ENCODE measurements at places on chromosomes 5 and 9.
A peak's percentile ranks its signal among the peaks of the same experiment; 100 is the strongest.

DNA sequence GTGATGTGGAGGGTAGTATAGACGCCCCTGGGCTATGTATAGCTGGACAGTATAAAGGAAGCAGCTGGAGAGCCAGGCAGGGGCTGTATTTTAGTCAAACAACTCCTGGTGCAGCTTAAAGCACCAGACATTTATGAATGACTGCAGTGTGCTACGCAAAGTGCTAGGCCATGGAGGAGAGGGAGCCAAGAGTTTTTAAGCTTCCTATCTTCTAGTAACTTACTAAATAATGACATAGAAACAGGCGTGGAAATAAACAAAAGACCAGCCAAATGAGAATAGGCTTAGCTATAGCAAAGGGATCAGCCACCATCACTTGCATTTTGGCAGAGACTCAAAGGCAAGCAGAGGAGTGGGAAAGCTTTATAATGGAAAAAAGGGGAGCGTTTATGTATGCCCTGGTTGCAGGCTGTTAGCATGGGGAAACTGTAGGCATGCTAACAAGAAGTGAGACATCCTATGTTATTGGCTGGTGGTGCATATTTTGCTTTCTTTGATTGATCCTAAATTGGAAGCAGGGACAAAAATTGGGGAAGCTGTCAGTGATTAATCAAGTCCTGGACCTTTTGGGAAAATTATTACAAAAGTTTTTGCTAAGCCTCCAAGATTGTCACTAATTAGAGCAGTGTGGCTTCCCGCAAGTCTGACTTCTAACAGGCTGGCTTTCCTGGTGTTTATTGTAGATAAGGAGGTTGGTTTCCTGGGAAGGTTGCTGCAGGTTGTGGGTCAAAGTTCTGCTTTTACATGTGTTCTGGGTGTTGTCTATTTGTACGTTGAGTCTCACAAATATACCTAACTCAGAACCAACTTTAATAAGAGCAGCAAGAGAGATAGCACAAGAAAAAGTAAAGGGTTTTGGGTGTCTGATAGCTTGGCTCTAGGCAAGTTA is 46.6 kb downstream of the RAB3C start:
- DNase-seq = no peak

DNA sequence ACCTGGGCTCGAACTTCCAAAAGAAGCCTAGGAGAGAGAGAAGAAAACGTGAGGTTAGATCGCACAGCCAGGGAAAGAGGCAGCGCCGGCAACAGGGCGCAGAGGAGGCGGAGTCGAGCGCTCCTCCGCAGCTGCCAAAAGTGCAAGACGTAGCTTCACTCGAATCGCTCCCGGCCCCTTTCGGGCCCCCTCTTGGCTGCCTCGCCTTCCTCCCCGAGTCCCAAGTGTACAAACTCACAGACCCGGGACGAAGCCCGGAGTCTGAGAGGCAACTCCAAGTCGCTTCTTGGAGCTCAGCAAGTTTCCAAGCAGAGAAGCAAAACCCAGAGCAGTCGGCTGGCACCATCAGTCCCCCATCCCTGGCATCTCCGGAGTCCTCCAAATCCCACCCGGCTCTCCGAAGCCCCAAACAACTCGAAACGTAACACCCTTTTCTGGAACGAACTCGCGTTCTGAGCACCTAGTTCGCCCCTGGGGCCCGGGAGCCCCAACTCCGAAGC is 1.2 kb downstream of the MIER3 start:
- peak; percentile 43 for DNase-seq

DNA sequence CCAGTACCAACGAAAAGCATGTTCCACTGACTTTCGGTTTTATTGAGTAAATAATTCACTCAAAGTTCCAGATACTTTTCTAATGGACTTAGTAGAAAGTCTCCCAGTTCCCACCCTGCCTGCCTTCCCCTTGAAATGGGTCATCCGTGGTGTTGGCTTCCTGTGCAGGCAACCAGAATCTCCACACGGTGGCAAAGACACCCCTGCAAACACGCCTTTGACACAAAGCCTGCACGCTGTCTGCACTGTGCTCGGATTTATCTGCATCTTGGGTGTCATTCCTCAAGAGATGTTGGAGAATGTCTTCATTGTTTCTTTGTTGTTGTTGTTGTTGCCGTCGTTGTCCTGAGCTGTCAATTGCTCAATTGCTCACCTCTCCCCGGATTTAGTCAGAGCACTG is 150.0 kb upstream of the IRX2 start:
- DNase-seq = no peak

DNA sequence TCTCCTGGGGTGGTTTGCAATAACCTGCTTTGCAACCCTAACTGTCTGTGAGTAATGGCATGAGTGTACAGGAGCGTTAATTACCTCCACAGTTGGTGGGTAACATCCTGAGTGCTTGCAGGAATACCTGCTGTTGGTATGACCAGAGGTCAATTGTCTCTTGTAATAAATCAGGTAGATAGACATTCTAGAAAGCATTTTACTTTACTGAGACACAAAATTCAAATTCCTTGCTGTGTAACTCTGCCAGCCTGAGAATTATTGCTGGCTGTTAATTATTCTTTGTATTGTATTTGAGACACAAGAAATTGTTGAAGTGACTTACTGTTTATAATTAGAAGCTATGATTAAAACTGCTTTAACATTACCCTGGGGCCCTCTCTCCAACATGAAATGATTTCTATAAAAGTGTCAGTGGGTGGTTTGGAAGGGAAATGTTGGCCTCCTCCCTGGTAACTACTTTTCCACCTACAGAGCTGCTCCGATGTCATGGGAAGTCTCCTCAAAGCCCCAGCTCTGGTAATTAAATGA is 150.8 kb upstream of the ADCY2 start:
- no peak for DNase-seq

- DNase-seq = no peak
Observed at GRCh38 chr9:104553261-104553660, 15.7 kb upstream of the OR13C8 start.

DNA sequence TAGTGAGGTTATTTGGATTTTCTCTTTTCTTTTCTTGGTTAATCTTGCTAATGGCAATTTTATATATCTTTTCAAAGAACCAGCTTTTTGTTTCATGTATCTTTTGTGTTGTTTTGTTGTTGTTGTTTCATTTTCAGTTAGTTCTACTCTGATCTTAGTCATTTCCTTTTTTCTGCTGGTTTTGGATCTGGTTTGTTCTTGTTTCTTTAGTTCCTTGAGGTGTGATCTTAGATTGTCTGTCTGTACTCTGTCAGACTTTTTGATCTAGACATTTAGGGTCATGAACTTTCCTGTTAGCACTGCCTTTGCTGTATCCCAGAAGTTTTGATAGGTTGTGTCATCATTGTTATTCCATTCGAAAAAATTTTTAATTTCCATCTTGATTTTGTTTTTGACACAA is 399.7 kb downstream of the TLE1 start:
- DNase-seq = no peak

DNA sequence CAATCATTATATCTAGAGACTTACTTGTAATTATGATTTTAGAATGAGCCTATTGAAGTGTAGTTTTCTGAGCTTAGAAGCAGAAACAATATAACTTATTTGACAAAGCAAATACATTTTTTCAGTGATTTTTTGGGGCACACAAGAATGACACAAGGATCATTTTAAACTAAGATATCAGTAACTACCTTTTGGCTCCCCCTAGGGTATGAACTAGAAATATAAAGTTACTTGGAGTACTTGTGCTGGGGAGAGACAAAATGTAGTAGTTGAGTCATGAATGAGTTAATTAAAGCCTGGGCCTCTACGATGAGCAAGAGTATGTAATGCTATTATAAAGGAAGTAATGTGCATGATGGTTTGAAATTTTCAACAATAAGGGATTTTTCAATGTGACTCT is 1244.1 kb upstream of the ACO1 start:
- no peak for DNase-seq

DNA sequence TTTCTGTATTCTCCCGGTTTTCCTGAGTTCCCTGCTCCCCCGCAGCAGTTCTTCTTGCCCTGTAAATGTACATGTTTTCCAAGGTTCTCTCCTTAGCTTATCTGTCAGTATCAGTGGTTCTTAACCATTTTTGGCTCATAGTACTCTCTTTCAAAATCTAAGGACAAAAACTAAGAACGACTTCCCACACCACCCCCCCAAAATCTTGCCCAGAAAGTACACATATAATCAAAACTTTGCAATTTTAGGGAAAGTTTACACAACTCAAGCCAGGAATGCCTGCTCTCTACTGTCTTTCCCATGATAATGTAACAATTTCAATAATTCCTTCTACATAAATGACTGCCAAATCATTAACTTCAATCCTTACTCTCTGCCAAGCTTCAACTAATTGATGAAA is 4.5 kb downstream of the DCAF12 start:
- DNase-seq = no peak

DNA sequence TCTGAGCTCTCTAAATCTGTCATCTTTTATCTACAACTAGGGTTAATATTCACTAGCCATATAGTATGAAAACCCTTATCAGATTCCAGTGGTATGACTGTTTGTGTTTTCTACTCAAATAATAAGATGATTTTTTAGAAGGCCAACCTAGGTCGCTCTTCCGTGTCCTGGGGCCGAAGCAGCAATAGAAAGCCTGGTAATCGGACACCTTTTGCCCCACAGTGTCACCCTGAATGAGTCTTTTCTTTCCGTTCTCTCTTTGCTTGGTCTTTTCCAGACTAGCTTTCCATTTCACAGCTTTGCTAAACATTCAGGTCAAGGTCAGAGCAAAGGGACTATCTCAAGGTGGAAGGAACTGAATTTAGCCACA is 243.3 kb upstream of the ANKRD55 start:
- no peak for DNase-seq

GRCh38 chr9:90925581-90926257 is 124.1 kb downstream of the SYK start:
- DNase-seq = no peak

GRCh38 chr9:110561826-110562225 is 17.7 kb downstream of the SVEP1 start:
- DNase-seq = no peak

DNA sequence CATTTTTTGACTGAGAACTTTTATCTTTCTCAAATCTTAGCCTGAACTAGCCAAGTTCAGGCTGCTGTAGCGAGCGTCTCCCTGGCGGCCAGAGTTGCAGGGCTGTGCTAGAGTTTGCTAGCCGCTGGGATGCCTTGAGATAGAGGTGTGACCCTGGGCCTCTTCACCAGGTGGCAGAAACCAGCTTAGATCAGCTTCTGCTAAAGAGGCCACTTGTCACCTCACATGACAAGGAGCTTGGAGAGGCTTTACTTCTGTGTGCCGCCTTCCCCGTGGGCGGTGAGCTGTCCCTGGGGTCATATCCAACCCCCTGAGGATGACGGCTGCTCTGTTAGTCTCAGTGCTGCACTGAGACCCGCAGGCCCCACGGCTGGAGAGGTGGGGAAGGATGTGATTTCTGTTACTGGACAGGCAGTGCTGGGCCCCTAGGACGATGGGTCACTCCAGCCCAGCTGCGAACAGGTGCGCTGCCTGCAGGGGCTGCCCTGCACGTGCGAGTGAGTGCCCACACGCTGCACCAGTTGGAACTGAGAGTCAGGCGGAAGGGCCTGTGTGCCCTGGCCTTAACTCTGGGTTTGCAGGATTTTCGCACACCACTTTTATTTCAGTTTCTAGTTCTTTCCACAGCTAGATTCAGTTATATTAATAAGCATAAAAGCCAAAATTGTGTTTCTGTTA is 63.8 kb downstream of the EHMT1 start:
- no peak for DNase-seq

Measured in stimulated activated naive CD8-positive, alpha-beta T cell treated with anti-CD3 and anti-CD28 coated beads, Interleukin-15, amount 100 ng/mL, for 72 hours (primary cell).